ENCODE measurements at places on chromosomes 13 and 19.

GRCh38 chr19:11507370-11508078 is 1.9 kb upstream of the ZNF653 start:
- DNase-seq: no peak

DNA sequence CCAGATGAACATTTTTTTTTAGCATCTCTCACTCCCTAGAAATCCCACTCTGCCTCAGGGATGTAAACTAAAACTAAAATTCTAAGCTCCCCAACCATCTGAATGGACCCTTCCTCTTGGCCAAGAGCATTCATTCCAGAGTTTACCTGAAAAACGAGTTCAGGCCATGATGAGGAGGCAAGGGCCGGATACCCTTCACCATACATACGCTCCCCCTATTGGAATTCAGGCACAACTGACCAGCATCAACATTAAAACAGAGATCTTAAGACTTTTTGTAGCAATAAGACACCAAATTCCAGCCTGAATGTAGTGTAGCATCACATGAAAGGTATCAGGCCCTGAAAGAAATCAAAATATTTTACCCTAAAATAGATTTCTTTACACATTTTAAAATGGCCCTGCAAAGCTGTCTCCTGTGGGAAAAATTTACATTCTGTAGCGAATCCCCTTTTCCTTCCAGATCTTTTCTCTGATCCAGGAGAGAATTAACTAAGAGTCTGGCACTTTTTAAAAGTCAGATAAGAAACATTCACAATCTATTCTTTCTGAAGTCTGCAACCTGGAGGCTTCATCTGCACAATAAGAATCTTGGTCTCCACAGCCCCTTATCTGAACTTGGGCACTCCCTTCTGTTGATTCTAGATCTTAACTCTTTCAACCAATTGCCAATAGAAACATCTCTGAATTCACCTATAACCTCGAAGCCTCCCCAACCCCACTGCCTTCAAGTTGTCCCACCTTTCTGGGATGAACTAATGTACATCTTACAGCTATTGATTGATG is 888.5 kb downstream of the UQCRFS1 start:
- no peak for DNase-seq

GRCh38 chr19:15276620-15277215 is 44.5 kb upstream of the EPHX3 start:
- DNase-seq: no peak

- DNase-seq: no peak
Measured at GRCh38 chr13:36919171-36919832, 736 bp downstream of the SMAD9 start.

DNA sequence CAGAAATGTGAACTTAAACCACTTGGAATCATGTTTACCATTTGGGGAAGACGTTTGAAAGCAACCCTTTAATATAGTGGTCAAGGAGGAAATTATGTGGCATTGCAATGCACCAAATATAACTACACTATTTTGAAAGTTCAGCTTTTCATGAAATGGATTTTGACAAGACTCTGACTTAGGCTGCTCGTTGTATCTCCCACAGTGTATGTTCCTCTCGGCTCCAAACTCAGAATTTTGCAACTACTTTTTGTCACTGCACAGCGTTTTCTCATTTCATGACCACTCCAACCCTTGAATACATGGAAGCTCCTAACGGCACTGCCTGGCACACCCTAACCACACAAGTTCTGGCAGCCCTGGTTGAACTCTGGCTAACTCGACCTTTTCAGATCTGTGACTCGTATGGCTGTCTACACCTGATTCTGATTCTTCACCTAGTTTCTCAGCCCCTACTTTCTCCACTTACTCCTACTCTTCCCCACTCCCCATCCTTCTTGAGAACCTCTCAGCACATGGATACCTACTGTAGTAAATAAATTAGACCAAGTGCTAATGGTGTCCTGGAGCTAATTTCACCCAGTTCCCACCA is 7.0 kb upstream of the POMP start:
- no peak for DNase-seq

DNA sequence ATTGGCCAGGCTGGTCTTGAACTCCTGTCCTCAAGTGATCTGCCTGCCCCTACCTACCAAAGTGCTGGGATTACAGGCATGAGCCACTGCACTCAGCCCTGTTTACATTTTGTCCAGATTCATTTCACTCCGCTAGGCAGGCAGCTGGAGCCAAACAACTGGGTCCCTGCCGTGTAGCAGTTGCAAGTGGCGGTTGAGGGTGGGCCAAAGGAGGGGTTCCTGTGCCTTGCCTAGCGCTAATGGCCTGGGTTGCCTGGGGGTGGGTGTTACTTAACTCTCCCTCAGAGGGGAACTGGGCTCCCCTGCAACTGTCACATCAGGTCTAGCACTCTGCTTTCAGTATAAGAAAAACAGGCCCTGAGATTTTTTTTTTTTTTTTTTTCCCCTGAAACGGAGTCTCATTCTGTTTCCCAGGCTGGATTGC is 7.4 kb downstream of the ACP5 start:
- no peak for DNase-seq

DNA sequence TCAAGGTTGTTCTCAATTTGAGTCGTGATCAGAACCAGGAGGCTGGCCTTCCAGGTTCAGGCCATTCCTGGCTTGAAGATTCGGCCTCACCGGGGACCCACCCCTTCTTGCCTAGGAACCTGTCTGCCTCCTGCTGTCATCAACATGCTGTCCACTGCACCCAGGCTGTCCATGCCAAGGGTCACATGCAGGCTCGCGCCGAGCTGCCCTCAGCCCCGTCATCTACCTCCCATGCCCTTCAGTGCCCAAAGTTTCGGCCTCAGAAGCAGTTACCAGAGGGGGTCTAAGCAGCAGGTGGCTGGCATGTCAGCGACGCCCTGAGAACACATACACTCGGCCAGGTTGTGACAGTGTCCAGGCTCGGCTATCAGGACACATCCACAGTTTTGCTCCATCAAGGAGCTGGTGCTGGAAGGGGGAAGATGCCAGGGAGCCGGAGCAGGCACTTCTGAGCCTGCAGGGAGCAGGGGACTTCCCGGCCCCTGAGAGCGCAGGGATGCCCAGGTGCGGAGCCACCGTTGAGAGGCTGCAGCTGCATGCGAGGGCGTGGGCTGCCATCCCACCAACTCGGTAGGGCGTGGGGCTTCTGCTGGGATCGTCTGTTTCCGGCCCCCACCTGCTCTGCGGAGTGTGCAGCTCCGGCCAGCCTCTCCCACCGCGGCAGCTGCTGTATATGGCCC is 590.9 kb upstream of the SLITRK5 start:
- no peak for DNase-seq

DNA sequence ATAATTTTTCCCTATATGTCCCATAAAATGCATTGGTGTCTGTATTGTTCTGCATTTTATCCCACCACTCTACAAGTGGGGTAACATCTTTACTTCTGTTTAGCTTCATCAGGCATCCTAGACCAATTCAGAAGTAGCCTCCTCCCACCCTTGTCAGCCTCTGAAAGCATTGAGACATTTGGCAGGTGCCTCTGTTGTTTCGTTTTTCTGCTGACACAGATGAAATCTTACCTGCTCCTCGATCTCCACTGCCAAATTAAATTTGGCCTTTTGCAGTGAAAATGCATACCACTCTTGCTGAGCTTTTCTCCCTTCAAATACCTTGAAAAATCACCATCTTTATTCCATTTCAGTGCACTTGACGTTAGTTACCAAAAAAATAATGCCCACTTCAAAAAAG is 83.5 kb upstream of the STARD13 start:
- DNase-seq: no peak

DNA sequence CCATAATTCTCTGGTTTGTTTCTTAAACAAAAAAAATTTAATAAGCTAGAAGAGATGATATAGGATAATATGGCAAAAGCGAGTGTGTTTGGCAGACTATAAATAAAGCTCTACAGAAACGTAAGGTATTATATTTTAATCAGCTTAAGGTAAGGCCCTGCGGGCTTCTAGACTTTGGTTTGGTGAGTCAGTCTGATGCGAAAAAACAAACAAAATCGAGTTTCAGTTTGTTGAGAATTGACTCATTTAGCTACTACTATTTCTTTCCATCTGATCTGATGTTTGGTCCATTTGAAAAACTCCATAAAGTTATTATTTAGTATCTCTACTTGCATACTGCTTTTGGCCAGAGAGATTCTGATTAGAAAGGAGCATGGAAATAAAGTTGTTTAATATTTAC is 138.0 kb downstream of the MIPEP start:
- DNase-seq: peak; percentile 10

- DNase-seq: no peak
Measured at GRCh38 chr19:15869873-15870272, 28.0 kb downstream of the CYP4F2 start.

DNA sequence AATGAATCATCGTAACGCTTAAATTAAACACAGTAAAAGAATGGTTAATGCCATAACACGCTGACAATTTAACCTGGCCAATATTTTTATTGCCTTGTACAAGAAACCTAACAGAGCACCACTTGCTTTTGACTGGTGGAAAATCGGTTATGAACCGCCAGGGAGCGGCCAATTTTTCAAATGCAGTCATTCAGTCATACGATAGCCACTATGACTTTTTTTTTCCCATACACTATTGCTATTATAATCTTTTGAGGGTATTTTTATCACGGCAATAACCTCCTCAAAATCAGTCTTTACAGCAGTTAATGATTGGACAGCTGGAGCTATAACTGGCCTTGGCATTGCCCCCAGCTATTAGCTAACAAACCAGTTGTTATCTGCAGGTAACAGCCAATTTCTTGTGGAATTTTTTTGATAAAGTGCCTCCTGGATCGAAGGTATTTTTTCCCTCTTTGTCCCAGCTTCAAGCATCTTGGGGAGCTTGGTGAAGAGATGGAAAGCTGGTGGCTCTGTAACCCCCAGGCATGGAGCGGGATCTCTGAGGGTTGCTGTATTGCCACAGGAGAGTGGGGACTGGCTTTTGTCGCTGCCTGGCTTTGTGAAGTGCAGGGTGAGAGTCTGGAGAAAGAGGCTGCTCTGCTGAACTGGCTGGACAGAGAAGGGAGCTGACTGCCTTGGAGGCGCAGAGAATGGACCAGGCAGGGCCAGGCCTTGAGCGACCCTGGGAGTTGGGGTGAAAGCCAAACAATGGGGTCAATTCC is 198.4 kb upstream of the ZNF536 start:
- DNase-seq: no peak

GRCh38 chr13:51767100-51767499 is 36.9 kb downstream of the DHRS12 start:
- DNase-seq: no peak

DNA sequence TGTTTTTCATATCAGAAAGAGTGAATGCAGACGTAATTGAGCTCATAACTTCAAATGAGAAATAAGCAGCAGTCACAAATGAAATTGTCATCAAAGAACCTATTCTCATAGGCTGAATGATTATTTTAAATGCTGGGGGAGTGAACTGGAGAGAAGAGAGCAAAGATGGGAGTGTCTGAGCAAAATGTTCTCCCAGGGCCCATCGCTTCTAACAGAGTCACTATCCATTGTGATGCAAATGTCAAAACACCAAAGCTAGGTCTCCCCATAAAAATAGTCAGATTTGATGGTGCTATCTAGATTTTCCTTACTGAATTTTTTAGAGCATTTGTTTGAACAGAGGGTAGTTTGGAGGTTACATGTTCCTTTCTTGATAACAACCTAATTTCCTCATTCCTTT is 278.7 kb downstream of the PCDH9 start:
- no peak for DNase-seq

GRCh38 chr13:31174018-31174417 is 12.3 kb upstream of the HSPH1 start:
- no peak for DNase-seq

DNA sequence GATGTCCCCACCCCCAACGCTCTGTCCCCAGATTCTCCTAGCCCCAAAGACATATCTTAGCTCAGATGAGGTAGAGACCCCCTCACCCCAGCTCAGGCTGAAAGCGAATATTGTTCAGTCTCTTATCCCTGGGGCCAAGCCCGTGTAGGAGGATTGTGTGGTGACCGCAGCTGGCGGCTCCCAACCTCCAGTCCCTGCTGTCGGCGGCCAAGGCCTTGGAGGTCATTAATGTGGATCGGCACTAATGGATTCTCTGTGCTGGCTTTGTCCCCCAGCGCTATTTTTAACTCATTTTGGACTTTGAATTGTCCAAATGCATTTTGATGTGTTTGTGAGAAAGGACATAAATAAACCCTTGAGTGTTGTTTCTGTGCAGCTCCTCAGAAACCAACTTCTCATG is 124.2 kb downstream of the UQCRFS1 start:
- no peak for DNase-seq

DNA sequence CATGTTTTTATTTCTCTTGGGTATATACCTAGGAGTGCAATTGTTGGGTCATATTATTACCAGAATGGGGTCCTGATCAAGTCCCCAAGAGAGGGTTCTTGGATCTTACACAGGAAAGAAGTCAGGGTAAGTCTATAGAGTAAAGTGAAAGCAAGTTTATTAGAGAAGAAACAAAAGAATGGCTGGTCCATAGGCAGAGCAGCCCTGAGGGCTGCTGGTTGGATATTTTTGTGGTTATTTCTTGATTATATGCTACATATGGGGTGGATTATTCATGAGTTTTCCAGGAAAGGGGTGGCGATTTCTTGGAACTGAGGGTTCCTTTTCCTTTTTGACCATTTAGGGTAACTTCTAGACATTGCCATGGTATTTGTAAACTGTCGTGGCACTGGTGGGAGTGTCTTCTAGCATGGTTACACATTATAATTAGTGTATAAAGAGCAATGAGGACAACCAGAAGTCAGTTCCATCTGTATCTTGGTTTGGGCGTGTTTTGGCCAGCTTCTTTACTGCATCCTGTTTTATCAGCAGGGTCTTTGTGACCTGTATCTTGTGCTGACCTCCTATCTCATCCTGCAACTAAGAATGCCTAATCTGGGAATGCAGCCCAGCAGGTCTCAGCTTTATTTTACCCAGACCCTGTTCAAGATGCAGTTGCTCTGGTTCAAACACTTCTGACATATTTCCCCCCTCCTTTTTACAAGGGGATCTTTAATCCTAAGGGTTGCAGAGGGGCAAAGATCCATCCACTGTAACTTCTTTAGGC is 41.1 kb downstream of the CEACAM1 start:
- DNase-seq: no peak

- DNase-seq: no peak
Measured at GRCh38 chr13:68888832-68889231, 1218.8 kb upstream of the ATXN8OS start.

DNA sequence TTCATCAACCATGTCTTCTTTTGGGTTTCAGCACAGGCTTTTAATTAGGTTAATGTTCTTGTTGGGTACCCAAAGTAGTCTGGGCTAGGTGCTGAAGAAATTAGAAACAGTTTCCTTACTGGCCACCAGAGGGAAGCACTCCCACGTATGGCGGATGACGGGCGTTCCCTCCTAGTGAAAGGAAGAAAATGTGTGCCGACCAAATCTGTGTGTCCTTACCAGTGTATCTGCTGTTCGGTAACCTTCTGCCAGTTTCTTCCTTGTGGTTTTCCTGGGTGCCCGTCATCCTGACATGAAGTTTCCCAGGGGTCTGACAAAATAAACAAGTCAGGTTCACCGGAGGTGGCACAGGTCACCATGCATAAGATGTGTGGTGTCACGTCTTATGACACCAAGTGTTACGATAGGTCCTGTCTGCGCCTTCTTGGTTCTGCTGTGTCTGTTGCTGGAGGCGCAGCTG is 6.0 kb upstream of the WDR88 start:
- DNase-seq: peak; percentile 58

- DNase-seq: no peak
Measured at GRCh38 chr13:75326173-75327134, 155.5 kb downstream of the TBC1D4 start.

- DNase-seq: no peak
Measured at GRCh38 chr19:7215176-7215575, 79.0 kb downstream of the INSR start.
